NCI-H524 (cell line): ENCODE measurements at places on chromosomes 1 and 21.

- DNase-seq, result no peak
Measured at GRCh38 chr21:28767523-28767922, 225.2 kb downstream of the LTN1 start.

- DNase-seq, result no peak
Measured at GRCh38 chr1:160357286-160358002, 9.4 kb upstream of the NHLH1 start.

GRCh38 chr1:14682941-14683621 is 84.6 kb downstream of the KAZN start:
- DNase-seq, result no peak

DNA sequence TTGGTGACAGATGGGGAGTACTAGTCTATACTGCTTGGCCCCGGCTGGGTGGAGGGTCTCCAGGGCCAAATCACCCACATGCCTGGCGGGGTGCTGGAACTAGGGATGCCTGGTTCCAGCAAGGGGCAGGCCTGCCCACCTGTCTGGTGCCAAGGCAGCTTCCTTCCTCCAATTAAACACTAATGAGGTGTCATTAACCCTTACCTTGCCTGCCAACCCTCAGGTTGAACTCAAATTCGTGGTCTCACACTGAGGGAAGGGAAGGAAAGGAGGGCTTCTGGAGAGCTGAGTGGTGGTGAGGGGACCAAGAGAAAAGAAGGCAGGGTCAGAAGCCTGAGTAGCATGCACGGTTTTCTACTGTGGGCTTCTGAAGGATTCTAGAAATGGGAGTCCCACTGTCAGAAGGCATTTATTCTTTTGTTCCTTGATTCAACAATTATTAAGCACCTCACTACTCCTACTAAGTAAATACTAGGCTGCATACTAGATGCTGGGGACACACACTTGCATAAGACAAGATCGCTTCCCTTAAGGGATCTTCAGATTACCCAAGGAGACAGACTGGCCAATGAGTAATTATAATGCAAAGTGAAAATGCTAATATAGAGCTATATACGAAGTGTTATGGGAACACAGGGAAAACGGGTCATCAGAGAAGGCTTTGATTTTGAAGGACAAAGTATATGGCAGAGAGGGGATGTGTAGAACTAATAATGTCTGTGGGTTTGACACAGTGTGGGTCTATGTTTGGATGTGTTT is 5.9 kb upstream of the EFNA3 start:
- DNase-seq, result no peak

GRCh38 chr1:180365039-180365438 is 135.0 kb downstream of the LHX4 start:
- DNase-seq, result no peak
